Spinal cord (tissue), 10 donors: ENCODE measurements at places on chromosomes 6 and 20.

DNA sequence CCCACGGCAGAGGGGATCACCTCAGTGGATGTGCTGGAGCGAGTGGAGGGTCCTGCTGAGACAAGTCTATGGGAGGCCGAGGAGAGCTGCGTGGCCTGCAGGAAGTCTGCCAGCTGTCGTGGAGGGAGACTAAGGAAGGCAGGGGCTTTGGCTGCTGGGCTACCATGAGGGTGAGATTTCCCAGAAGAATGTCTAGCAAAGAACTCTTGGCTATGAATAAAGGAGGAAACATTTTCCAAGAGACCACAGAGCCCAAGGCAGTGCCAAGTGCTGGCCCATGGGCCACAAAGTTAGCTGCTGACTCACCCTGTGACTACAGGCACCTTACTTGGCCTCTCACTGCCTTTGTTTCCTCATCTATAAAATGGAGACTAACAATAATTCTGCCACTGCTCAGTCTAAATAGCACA, 73.4 kb downstream of the PRDM1 start:
- no peak for DNase-seq
- no peak overlapping the region for H3K27ac ChIP-seq
- no peaks in the 10 kb centered on the region for H3K27me3 ChIP-seq
- H3K4me3 ChIP-seq, result no peak overlapping the region
- peaks cover 15% of the 10 kb centered on the region for H3K4me1 ChIP-seq

DNA sequence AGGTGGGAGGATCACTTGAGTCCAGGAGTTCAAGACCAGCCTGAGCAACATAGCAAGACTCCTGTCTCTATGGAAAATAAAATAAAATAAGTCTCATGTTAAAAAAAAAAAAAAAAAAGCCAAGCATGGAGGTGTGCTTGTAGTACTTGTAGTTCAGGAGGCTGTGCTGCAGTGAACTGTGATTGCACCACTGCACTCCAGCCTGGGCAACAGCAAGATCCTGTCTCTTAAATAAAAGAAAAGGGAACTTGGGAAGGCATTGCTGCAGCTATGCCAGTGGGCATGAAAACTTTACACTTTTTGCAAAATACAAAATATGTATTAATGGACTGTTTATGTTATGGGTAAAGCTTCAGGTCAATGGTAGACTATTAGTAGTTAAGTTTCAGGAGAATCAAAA, 37.5 kb upstream of the REV3L start:
- no peak for DNase-seq
- no peaks in the 10 kb centered on the region for H3K27me3 ChIP-seq
- no peaks in the 10 kb centered on the region for H3K4me1 ChIP-seq
- no peak overlapping the region for H3K27ac ChIP-seq
- H3K4me3 ChIP-seq, result no peak overlapping the region
- H3K36me3 ChIP-seq, result no peaks in the 10 kb centered on the region

GRCh38 chr20:63736893-63737694, 630 bp downstream of the LIME1 start:
- no peak overlapping the region for H3K27ac ChIP-seq
- H3K4me3 ChIP-seq, result no peak overlapping the region
- no peaks in the 10 kb centered on the region for H3K27me3 ChIP-seq
- H3K36me3 ChIP-seq, result peaks cover 79% of the 10 kb centered on the region
- H3K4me1 ChIP-seq, result peaks cover 53% of the 10 kb centered on the region

DNA sequence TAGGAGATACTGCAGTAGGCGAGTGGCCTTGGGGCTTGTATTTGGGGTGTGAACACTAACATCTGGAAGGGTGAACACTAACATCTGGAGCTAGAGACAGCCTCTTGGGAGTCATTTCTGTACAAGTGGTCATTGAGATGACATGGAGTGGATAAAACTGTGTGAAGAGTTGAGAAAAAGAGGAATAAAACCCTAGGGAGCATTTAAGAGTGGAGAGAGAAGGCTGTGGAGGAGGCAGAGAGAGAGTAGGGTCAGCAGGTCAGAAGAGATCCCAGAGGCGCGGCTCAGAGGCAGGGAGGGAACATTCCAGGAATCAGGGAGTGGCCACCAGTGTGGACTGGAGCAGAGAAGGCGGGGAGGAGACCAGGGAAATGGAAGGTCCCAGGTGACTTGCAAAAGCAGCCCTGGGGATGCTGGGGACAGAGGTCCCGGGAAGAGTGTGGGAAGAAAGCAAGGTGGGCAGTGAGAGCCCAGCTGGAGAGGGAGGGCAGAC, 202.0 kb upstream of the RNF24 start:
- peaks cover 12% of the 10 kb centered on the region for H3K27me3 ChIP-seq
- H3K36me3 ChIP-seq, result no peaks in the 10 kb centered on the region
